Stimulated activated CD4-positive, alpha-beta T cell treated with anti-CD3 and anti-CD28 coated beads, Interleukin-1b, Interleukin-23, amount 100 ng/mL, for 24 hours (primary cell): ENCODE measurements at places on chromosomes 13 and 19.

- no peak for DNase-seq
Measured at GRCh38 chr19:7109678-7110289, 40.3 kb downstream of the ZNF557 start.

- DNase-seq, result peak; percentile 91
Measured at GRCh38 chr19:51339687-51340656, 2.0 kb downstream of the VSIG10L start.

DNA sequence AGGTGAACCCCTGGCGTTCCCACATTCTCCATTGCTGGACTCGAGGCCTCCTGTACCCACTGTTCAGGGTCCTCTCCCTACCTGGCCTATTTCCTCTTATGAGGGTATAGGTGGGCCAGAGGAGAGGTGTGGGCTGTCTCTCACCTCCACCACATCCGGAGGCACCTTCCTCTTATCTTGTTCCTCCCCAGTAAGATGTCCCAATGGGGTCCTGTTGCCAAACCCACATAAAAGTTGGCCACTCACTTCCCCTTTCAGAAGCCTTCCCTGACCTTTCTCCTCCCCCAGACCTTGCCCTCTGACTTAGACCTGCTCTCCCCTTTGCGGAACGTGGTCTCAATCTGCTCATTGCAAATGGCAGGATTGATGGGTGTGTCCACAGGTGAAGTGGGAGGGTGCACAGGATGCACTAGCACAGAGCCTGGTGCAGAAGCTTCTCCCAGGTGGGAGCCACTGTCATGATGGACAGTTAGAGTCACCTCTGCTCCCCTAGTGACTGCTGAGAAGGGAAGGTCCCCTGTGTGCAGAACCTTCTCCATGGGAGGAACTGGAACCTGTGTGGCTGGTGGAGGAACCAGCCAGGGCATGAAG, 1.3 kb downstream of the CYP4F3 start:
- no peak for DNase-seq

GRCh38 chr13:44271915-44272341, 101.7 kb upstream of the SERP2 start:
- DNase-seq, result no peak

GRCh38 chr19:1222394-1222793, 15.4 kb downstream of the CBARP start:
- DNase-seq, result no peak

GRCh38 chr13:28528848-28529247, 33.9 kb upstream of the FLT1 start:
- DNase-seq, result no peak

- no peak for DNase-seq
Measured at GRCh38 chr13:39051157-39051556, 12.9 kb downstream of the NHLRC3 start.

DNA sequence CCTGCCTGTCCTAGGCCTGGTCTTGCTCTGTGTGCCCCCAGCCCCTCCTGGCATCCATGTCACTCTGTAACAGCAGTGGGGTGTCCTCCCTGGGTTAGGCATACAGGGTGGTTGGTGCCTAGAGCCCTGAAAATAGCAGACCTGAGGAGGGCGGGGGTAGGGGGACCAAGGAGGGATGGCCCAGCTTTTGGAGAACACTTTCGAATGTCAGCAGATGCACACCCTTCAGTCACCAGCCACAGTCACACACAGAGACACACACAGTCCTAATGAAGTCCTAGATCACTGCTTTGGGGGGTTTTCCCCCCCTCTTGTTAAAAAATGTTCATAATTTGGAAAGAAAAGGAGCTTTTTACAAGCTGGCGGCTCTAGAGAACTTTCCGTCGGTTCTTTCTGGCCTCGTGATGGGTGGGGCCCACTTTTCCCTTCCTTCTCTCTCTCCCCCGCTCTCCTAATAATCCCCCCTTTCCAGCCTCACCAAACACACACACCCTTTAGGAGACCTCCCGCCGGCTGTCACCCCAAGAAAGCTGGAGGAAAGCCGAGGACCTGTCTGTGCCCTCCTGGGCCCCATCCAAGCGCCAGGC, 47.9 kb downstream of the LYL1 start:
- DNase-seq, result no peak

DNA sequence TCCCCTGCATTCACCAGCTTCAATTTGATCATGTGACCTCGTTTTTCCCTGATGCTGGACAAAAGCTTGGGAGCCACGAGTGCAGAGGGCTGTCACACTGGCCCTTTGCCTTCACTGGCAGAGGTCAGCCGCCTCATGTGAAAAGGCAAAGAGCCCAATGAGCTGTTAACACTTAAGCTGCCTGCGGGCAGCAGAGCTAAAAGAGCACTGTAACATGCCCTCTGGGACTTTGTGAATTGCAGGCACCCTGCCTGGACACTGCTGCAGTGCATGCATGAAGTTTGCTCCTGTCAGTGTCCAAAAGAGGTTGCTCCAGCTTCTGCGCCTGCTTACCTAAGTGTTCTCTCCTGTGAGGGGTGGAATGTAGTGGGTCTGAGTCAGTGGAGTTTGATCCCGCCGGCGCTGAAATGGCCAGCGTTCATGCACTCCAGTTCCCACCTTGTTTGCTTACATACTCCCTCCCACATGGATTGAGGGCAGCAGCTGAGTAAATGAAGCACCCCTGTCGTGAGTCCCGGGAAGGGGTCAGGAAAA, 193.7 kb downstream of the RFC3 start:
- no peak for DNase-seq

DNA sequence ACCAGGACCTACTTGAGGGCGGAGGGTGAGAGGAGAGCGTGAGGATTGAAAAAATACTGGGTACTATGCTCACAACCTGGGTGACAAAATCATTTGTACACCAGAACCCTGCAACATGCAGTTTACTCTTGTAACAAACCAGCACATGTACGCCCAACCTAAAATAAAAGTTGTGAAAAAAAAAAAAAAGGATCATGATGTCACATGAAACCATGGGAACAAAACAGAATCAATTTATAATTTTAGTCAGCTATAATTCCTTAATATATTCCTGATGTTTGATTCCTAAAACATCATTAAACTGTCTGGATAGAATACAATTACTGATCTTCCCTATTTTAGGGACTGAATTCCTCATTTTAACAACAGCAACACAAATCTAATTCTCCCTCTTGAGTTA, 160.6 kb upstream of the SPRY2 start:
- no peak for DNase-seq

- DNase-seq, result peak; percentile 2
Measured at GRCh38 chr19:37594982-37595382, 306 bp downstream of the ZNF540 start.

DNA sequence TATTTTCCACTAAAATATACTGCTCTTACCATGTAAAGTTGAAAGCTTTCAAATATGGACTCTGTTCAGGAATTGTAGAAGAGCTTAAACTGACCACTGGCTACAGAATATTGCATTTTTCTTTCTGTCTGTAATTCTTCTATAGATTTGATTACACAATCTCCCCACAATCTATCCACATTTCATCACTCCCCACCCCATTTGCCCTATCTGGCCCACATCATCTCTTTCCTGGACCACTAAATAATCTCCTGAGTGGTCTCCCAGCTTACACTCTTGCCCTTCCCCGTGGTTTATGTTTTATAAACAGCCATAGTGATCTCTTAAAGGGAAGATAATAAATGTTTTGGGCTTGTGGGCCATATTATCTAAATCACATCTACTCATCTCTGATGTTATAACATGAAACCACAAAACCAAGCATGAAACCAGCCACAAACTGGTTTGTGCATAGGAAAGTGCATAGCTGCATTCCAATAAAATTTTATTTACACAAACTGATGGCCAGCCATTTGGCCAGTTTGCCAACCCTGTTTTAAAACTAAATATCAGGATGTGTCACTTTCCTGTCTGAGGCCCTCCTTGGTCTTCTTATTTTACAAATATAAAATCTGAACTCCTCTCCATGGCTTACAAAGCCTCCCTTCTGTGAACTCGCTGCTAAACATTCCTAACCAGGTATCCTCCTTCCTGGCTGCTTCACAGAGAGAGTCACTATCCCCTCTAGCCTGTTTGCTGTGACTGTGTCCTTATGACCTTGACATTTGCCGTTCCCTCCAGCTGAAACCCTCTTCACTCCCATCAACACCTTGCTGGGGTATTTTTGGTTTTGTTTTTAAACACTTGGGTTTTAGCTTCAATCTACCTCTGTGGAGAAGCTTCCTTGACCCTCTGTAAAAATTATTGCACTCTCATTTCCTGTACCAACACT, 500.9 kb downstream of the GPC6 start:
- no peak for DNase-seq

DNA sequence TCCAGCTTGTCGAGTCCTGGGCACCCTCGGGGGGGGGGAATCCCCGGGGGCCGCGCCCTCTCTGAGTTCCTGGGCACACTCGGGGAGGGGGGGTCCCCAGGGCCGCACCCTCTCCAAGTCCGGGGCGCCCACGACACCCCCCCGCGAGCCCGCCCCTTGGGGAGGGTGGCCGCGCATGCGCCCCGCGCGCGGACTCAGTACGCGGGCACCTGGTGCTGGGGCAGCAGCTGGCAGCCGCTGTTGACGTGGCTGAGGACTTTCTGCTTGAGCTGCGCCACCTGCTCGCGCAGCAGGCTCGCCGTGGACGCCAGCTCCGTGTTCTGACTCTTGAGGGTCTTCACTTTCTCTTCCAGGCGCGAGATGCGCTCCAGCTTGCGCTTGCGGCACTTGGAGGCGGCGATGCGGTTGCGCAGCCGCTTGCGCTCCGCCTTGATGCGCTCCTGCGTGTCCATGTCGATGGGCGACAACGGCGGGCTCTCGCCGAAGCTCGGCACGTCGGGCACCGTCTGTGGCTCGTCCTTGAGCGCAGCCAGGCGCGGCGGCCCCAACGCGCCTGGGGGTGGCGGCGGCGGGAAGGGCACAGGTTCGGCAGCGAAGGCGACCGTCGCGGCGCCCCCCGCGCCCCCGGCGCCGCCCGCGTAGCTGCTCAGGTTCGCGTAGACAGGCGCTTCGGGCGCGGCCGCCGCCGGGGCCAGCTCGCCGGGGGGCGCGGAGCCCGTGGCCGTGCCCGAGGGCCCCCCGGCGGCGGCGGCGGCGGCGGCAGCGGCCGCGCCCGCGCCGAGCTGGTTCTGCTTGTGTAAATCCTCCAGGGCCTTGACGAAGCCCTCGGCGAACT, 958 bp downstream of the JUND start:
- DNase-seq, result no peak

GRCh38 chr19:47444388-47444821, 25.1 kb upstream of the MEIS3 start:
- DNase-seq, result no peak

GRCh38 chr13:43005460-43006236, 13.6 kb upstream of the EPSTI1 start:
- DNase-seq, result no peak

DNA sequence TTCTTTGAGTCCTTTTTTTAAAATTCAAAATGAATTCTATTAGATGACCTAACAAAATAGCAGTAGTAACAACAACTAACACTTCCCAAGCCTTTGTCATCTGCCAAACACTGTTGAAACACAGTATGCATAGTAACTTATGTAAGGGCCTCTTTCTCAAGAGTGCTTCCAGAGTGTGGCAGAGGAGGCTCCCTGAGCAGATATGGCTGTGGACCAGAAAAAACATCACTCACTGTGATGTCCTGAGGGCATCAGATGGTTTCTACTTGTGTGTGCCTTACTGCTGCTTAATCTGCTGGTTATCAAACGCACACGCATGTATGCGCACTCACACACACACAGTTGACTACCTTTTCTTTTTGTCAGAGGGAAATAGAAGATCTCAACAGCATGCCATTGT, 110.8 kb downstream of the DLEU7 start:
- no peak for DNase-seq
